ENCODE measurements at places on chromosomes 6 and 20.

DNA sequence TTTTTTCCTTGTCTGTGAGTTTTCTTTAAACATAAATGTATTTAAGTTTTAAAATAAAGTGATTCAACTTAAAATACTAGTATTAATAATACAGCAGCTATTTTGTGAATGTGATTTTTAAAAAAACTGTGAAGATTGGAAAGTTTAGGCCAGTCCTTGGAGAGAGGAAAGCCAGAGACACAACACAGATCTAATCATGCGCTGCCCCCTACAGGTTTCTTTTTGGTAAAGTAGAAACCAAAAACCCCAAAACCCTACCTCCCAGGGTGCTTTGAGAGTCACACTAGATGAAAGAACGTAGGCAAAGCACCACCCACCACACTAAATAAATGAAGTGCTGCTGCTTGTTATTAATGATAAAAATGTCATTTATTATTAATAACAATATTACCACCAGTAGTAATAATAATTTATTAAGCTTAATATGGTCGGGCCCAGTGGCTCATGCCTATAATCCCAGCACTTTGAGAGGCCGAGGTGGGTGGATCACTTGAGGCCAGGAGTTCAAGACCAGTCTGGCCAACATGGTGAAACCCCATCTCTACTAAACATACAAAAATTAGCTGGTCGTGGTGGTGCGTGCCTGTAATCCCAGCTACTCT lies 33.7 kb downstream of the SLC9A8 start:
- DNase-seq = peak; percentile 82

GRCh38 chr6:109373331-109373730 lies 8.9 kb downstream of the CD164 start:
- DNase-seq = no peak

DNA sequence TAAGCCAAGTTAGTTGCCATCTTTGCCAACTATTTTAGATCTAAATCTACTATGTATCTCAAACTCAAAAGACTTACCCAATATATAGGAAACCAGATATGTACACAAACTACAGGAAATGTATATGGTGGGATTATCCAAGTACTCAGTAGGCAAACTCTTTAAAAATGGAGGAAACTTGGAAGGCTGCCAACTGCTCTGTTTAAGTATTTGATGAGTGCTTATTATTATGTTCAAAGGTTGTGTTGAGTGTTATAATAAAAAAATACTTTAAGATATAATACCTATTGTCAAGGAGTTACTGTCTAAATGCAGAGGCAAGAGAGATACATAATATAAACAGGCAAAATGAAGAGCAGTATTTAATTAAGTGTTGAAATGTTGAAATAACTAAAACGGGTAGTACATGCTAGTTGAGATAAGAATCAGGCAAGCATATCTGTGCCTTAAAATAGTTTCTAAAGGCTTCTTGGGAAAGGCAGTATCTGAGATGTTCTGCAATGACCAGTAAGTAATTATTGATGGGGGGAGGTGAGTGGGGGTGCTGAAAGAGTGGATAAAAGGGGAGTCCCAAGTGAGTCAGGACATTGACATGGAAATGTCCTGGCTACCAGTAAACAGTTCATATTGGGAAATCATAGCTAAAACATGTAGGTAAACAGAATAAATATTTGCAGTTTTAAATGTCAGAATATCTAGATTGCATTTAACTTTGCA lies 6.5 kb upstream of the DST start:
- peak; percentile 67 for DNase-seq

DNA sequence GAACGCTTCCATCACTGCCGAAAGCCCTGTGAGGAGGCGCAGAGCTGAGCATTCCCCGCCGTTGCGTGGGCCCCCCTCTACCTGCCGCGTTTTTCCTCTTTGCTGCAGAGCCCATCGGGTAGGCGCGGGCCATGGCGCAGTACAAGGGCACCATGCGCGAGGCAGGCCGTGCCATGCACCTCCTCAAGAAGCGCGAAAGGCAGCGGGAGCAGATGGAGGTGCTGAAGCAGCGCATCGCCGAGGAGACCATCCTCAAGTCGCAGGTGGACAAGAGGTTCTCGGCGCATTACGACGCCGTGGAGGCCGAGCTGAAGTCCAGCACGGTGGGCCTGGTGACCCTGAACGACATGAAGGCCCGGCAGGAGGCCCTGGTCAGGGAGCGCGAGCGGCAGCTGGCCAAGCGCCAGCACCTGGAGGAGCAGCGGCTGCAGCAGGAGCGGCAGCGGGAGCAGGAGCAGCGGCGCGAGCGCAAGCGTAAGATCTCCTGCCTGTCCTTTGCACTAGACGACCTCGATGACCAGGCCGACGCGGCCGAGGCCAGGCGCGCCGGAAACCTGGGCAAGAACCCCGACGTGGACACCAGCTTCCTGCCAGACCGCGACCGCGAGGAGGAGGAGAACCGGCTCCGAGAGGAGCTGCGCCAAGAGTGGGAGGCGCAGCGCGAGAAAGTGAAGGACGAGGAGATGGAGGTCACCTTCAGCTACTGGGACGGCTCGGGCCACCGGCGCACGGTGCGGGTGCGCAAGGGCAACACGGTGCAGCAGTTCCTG lies 693 bp downstream of the FAM50B start:
- peak; percentile 9 for DNase-seq

DNA sequence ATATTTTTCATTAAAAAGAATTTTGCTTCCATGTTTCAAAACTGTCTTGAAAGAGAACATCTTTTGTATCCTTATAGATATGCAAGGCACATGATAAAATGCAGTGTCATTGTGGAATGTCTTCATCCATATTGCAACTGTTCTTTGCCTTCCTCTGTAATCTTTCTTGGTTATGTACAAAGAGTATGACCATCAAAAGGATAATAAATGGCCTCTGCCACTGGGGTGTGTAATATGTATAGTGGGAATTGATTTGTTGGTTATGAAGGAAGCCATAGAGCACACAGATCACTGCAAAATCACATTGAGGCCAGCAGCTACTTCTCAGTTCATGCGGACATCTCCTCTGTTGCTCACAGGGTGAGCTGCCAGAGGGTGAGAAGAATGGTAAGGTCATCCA lies 703.5 kb downstream of the TFAP2A start:
- no peak for DNase-seq

DNA sequence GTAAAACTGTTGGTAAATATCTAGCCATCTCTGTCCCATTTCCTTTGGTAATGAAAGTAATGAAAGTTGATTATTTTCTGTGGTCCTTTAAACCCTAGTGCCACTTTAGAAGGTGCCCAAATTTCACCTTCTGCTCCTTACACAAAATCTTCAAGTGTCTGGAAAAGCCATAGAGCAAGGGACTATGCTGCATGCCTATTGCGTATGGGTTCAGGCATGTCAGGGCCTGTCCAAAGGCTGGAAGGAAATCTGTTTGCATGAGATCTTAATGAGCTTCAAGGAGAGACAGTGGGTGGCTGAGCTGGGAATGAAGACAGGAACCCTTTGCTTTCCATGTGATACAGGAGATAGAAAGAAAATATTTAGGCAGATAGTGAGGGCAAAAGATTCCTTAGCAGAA lies 66.6 kb upstream of the CCN6 start:
- no peak for DNase-seq

DNA sequence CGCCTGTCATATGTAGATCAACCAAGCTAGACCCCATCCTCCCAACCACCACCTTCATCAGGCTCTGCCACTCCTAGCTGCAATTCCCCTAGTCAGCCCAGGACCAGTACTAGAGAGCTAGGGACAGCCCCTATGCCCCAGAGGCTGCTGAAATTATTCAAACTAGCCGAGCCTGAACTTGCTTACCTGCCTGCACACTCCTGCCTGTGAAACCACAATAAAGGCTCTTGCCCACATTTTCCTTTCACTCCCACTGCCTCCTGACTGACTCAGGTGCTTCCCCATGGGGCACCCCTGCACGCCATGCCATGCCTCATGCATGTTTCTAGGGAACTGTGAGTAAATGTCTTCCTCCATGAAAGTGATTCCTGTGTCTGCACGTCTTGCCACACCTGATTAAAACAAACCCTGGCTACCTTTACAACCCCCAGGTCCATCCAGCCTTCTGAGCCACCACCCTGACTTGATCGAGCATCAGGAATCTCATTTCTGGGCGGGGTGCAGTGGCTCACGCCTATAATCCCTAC lies 66.5 kb upstream of the IER3 start:
- no peak for DNase-seq

DNA sequence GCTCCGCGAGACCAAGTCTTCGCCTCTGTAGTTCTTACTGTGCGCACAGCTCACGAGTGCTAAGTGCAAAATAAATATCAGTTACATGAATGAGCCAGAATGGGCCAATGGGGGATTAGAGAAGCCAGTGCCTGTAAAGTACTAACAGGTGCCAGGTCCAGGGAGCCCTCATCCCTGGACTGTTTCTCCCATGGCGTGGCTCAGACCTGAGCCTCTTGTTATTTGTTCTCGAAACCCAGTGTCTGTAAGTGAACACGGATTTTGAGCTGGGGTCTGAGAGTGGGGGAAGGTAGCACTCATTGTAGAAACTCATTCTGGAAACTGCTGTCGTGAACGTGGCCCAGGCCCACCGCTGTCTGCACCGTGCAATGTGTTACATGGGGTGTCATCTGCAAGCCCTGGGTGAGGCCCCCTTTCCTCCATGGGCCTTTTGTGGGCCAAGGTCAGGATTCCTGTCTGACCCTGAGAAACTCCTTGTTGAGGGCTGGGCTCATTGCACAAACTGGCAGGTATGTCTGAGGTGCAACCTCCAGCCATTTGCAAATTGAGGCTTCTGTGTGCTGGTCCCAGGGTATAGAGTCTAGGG lies 154.7 kb downstream of the SYCP2 start:
- DNase-seq = no peak

DNA sequence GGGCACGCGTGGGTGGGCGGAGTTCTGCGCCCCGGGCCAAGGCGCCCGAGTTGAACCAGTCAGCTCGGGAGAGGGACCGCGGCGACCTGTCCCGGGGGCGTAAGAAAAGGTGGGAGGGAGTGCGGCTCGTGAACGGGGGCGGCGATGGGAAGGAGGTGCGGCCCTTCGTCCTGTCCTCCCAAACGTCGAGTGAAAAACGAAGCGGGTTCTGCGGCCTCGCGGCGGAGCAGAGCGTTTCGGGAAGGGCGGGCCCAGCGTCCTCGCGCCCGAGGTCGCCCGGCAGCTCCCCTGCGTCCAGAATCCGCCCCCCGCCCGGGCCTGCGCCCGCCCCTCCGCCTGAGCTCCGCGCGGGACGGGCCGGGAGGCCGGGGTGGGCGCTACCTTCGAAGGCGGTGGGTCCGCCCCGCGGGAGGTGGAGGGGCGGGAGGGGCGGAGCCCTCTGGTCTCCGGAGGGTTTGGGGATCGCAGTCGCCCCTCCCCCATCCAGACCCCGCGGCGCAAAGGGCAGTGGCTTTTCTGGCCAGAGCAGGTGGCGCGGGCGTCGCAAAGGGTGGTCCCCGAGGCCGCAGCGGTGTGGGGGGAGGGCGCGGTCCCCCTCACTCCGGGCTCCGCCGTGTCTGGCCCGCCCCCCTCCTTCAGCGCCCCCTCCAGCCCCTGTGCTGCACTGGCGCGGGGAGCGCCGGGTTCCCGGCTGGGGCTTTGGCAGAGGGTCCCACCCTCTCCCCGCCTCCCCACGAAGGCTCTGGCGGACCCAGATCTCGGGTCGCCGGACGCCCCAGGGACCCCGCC lies 838 bp downstream of the STMN3 start:
- DNase-seq = peak; percentile 87

- DNase-seq = no peak
These were observed 56.0 kb downstream of the ISM1 start for GRCh38 chr20:13276945-13277541.

GRCh38 chr6:166453651-166454050 lies 70.9 kb upstream of the MPC1 start:
- DNase-seq = no peak

- peak; percentile 87 for DNase-seq
These were observed 61.6 kb downstream of the RAB44 start for GRCh38 chr6:36759148-36759759.

- no peak for DNase-seq
These were observed 304.6 kb downstream of the CDH4 start for GRCh38 chr20:61556673-61557072.

GRCh38 chr6:3176562-3177355 lies 19.4 kb upstream of the TUBB2A start:
- DNase-seq = no peak

DNA sequence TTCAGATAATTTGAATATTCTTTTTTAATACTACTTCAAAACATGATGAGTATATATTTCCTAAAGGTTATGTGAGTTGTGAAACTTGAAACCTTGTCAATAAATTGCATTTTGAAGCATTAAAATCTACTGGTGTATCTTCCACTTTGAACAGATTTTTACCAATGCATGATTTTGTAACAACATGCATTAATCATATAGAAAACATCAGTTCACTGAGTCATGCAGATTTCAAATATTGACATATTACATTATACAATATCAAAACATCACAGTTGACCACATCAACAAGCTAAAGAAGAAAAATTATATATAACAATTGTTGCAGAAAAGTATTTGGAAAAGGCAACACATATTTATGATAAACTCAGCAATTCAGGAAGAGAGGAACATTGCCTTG lies 158.1 kb downstream of the WDR27 start:
- no peak for DNase-seq

GRCh38 chr20:40476461-40476860 lies 212.6 kb downstream of the MAFB start:
- no peak for DNase-seq

DNA sequence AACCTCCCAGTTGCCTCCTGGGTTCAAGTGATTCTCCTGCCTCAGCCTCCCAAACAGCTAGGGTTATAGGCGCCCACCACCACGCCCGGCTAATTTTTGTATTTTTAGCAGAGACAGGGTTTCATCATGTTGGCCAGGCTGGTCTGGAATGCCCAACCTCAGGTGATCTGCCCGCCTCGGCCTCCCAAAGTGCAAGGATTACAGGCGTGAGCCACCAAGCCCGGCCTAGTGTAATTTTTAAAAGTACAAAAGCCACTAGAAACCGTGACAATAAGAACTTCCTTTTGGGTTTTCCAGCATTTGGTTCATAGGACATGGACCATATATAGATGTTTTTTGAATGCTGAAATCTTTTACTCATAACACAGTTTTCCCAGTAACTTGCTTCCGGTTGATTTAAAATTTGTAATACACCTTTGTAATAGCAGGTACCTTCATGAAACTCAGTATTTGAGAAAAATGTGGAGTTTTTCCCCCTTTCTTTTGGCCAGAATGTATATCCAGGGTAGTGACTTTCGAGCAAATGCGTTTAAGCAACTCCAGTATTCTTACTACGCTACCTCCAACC lies 467 bp downstream of the PXT1 start:
- no peak for DNase-seq

DNA sequence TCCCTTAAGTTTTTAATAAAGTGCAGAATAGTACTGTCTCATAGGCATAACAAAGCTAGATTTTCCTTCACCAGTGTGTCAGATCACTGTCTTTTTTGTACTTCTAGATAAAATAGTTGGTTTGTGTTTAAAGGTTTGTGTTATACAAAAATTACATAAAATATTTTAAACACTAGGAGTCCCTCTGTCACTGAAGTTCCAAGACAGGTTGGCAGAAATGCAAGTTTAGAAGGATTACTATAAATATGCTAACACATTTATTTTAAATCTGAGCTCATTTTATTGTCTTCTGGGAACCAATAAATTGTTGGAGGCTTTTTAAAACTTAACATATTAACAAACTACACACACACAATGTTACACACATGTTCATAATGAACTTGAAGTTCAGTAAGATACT lies 30.8 kb upstream of the RUNX2 start:
- DNase-seq = no peak

Data from NCI-H82 (cell line).